ENCODE measurements at places on chromosomes 7 and 10.

DNA sequence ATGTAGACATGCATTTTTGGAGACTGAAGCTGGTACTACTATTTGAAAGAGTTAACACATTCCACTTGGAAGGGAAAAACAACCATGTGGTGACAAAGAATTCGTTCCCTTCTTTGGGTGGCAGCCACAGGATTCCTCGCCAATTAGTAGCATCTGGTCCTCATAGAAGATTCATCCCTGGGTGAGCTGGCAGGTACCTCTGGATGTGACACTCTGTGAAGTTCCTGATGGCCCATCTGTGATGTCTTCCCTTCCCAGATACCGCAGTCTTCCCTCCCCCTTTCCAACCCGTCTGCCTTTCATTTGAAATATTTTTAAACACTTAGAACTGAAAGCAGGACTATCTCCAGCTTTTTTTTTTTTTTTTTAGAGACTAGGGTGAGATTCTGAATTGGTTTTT is 569.5 kb downstream of the TYW1 start:
- DNase-seq: no peak

DNA sequence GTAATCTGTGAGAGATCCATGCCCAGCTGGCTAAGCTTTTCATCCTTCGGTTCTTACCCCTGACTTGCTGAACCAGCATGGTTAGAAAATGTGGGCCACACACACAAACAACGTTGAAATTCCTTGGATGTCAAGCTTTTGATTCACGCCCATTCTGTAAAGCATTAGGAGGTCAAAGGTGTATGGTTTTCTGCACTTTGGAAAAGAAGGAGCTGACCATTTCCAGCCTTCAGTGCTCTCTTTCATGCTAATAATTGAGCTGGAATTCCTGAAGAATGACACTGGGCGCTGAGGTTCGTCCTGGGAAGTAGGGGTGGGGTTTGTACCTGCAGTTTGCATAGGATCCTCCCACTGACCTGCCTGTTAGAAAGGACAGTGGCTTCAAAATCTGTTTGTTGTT is 23.1 kb downstream of the KLF6 start:
- no peak for DNase-seq

DNA sequence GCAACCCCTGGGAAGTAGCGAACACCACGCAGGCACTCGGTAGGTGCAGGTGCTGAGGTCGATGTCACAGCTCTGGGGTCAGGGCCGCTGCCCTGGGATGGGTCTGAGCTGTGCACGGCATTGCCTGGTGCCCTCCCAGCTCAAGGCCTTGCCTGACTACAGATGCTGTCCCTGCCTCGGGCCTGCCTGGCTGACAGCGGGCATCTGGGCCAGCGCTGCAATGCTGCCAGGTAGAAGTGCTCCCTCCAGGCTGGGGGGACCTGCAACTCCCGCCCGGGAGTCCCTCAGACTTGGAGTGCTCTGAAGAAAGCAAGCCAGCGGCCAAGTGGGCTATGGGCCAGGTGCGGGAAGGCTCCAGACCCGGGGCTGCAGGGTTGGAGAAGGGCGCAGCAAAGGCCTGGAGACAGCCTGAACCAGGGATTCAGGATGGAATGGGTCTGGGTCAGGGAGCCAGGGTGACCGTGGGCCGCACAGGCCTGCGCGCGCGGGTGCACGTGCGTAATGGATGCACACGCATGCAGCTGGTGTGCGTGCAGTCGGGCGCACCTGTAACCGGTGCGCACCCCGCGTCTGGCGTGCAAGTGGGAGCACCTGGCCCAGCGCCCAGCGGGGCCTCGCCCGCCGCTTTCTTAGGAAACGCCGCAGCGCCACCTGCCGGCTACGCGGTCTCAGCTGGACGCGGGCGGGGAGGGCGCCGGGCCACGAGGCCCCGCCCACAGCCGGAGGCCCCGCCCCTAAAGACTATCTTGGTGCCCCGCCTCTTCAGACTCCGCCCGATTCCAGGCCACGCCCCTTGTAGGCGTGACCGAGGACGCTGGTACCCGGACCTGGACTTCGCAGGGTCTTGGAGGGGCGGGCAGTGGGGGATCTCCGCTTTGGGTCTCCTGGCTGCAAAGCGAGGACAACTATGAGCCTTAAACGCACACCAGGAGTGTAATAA is 46.7 kb downstream of the MICALL2 start:
- peak; percentile 84 for DNase-seq

- no peak for DNase-seq
Observed at GRCh38 chr10:69728335-69728870, 73.3 kb upstream of the COL13A1 start.

DNA sequence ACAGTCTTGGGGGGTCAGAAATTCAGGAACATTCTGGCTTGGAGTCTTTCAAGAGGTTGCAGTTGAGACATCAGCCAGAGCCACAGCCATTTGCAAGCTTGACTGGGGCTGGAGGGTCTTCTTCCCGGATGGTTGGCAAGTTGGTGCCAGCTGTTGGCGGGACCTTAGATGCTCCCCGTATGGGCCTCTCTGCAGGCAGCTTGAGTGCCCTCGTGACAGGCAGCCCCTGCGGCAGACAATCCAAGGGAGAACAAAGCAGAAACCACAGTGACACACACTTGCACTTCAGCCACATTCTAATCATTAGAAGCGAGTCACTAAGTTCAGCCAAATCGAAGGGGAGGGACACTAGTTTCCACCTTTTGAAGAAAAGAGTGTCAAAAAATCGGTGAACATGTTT is 59.4 kb upstream of the MXI1 start:
- no peak for DNase-seq

- DNase-seq: peak; percentile 58
Observed at GRCh38 chr10:110547139-110547761, 20.2 kb upstream of the SMC3 start.

Data from NCI-H460 (cell line).